SK-N-SH treated with all-trans-retinoic acid at 6 μM for 48 hours (cell line): ENCODE measurements at places on chromosomes 2 and 18.

GRCh38 chr2:53289309-53290006 is 478.1 kb upstream of the CHAC2 start:
- ATAC-seq = no peak

GRCh38 chr2:133986881-133987795 is 266.7 kb upstream of the MGAT5 start:
- ATAC-seq = no peak

DNA sequence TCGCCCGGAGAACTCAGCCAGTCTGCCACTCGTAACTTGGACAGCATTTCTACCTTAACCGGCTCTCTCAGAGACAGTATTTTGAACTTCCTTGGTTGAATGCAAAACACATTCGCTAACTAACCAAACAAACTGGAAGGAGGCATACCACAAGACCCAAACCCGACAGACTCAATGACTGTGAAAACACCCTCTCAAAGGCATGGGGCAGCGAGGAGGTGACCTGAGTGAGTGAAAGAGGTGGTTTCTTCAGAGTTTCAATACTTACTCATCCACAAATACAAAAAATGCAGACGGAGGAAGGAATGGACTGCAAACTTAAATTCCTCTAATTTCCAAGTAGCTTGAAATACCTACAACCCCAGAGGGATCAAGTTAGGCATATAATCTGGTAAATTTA is 132.9 kb downstream of the GAREM1 start:
- no peak for ATAC-seq

- ATAC-seq = no peak
These were observed 84.4 kb upstream of the TWIST2 start for GRCh38 chr2:238763471-238763995.

- ATAC-seq = no peak
These were observed 229.4 kb downstream of the ZNF516 start for GRCh38 chr18:76265497-76266235.

GRCh38 chr2:46286715-46287114 is 10.5 kb upstream of the EPAS1 start:
- ATAC-seq = no peak

DNA sequence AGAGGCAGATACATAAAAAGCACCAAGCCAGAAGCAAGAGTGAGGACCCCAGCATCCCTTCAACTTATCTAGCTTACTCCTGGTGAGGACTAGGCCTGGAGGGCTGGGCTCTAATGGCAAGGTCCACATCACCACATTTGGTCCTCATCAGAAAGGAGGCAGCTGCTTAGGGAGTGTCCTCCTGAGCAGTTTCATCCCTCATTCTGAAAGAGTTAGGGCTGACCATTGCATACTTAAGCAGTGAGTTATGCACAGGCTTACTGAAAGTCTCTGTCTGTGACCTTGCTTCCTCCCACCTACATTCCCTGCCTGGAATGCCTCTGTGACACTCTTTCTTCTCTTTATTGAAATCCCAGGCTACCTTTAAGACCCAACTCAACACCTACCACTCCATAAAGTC is 301.8 kb upstream of the ACVR2A start:
- no peak for ATAC-seq

DNA sequence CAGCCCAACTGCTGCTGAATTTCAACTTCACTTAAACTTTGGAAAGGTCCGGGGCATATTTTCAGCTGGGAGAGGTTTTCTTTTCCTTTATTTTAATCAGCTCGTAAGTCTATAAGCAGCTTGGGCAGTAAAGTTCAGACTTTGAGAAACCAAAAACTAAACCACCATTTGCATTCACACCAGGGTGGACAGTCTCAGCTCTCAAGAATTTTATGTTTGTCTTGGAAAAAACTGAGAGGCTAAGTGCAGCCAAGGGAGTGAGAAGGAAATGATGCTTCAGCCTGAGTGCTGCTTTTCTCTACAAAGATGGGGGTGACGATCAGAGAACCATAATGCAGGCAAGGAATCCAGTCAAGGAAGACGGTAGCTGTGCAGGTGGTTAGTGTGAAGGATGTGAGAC is 30.2 kb downstream of the MCFD2 start:
- ATAC-seq = no peak

DNA sequence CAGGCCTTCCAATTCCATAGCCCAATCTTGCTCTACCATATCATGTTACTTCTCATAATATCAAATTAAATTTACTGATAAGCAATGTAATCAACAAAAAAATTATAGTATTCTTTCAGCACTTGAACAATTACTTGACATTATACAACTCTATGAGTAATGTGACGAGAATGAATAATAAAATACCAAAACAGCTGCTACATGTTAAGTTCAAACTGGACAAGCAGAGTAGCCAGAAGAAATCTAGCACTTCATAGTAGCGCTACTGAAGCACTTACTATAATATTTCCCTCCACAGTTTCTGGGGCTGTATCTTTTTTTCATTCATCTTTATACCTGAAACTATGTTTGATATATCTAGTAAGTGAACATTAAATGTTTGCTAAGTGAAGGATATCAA is 14.9 kb downstream of the PPP3R1 start:
- peak; percentile 52 for ATAC-seq

- ATAC-seq = no peak
These were observed 454.7 kb upstream of the SLC39A10 start for GRCh38 chr2:195202163-195202845.

- ATAC-seq = no peak
These were observed 39.3 kb downstream of the TFPI start for GRCh38 chr2:187514930-187515329.

GRCh38 chr2:219254590-219255201 is 978 bp upstream of the TUBA4A start:
- no peak for ATAC-seq

DNA sequence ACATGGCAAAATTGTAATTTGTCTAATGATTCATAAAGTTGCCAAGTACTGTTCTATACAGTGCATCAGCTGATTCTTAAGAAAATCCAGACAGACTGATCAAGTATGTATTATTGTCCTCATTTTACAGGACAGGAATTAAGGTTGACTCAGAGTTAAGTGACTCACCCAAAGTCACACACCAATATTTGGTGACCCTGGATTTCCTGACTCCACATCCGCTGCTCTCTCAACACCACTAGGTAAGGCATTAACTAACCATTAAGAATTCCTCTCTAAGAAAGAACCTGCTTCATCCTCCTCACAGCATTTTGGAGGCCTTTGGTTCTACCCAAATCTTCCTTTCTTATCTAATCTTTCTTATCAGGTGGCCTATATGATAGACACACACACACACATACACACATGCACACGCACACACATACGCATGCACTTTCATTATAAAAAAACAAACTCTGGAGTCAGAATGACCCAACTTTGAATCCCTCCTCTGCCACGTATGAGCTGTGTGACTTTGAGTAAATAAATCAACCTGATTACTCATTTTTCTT is 150.8 kb downstream of the ANKRD44 start:
- ATAC-seq = peak; percentile 78

DNA sequence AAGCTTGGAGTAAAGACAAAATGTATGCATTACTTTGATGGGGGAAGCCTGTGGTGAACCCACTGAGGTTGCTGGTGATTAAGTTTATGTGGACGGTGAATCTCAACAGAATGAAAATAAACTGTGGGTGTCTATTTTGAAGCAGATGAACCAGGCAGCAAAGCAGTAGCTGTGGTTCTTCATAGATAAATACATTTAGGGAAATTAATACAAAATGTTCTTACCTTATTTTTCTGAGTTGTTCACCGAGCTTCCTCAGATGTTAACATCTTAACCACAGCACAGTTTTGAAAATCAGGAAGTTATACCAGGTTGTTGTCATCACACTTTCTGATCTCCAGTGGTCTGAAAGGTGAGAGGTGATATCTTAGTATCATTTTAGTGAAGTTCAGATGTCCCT is 53.9 kb downstream of the NCK2 start:
- ATAC-seq = no peak

DNA sequence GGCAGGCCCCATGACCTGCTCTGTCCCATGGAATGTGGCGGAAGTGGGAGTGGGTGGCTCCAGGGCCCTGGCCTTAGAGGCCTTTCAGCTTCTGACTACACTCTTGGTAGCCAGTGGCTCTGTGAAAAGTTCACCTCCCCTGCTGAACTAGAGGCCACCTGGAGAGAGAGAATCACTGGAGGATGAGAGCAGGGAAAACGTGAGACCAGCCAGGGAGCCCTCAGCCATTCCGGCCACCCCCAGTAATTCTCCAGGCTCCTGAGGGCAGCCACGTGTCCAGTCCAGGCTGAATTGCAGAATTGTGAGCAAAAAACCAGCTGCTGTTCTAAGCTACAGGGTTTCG is 10.5 kb downstream of the COLEC12 start:
- ATAC-seq = peak; percentile 41; the same call in 2 of the 3 replicates
